GM13976 (cell line): ENCODE measurements at places on chromosomes 7 and 10.
A peak's percentile ranks its signal among the peaks of the same experiment; 100 is the strongest.

GRCh38 chr10:129870961-129871621 is 93.0 kb downstream of the EBF3 start:
- DNase-seq, result no peak

DNA sequence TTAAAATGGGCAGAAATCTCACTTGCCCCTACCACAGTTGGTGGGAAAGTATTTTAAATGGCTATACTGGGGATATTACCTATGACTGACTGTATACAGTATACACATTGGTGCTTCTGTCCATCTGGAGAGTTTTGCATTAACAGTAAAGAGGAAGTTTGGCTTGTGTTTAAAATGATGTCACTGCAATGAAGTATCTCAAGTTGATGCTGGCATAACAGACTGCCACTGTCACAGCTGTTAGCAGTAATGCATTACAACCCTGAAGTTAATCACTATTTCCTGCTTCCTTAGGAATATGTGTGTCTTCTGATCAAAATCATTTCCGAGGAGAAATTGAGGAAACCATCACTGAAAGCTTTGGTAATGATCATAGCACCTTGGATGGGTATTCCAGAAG is 1.9 kb downstream of the DKK1 start:
- no peak for DNase-seq

- DNase-seq, result no peak
Measured at GRCh38 chr7:148714498-148714897, 15.8 kb downstream of the CUL1 start.

DNA sequence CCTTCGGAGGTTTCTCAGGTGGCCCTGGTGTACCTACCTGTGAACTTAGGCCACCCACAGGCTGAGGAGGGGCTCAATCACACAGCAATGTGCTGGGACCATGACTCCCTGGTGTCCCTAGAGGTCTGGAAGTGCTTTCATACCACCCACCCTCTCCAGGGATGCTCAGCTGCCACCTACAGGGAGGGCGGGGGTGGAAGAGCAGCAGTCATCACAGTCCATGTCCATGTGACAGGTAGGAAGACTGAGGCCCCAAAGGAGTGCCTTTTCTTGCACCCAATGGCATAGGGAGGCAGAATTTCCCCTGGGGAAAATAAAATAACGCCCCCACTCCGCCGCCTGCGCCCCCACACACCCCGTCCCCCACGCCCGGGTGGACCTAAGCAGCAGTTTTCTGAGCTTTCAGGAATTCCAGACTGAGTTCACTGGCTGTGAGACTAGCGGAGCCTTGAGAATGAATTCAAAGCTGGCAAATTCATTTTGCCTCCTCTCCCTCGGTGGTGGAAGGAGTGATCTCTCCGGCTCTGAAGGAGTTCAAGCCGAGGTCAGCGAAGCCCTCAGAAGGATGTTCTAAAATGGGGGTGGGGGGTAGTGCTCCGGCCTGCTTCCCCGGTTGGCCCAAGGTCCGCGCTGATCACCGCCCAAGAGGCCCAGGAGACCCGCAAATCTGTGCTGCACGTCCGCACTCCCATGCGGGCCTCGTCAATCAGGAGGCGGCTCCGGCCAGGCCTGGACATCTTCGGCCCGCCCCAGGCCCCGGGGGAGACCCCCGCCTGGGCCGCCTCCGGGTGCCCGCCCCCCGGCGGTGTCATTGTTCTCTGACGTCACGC is 2.1 kb upstream of the ZMIZ1 start:
- DNase-seq, result peak; percentile 83

GRCh38 chr7:101390901-101391301 is 28.2 kb downstream of the COL26A1 start:
- peak; percentile 86 for DNase-seq

GRCh38 chr7:82442492-82443035 is 1.0 kb downstream of the CACNA2D1 start:
- DNase-seq, result no peak

GRCh38 chr10:112532189-112532588 is 85.2 kb downstream of the VTI1A start:
- peak; percentile 60 for DNase-seq

GRCh38 chr10:29600821-29601220 is 34.0 kb downstream of the SVIL start:
- no peak for DNase-seq

DNA sequence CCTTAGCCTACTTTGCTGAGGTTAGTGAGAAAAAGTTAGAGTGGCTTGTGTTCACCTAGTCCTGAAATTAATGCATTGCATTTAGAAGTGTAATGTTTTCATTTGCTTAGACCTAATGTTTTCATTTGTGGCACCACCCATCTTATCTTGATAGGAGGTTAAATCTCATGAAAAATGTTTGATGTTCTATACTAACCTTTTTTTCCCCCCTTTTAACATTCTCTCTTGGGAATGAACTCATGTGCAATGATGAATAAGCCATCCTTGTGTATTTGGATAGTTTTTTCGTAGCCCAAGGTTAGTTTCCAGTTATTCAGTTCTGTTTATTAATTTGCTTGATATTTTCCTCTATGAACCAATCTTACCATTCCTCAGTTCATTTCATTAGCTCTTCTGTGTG is 2.8 kb downstream of the FHIP2A start:
- DNase-seq, result no peak

- DNase-seq, result no peak
Measured at GRCh38 chr7:82388138-82388537, 55.4 kb downstream of the CACNA2D1 start.

- DNase-seq, result no peak
Measured at GRCh38 chr10:86179153-86179524, 187.5 kb downstream of the GRID1 start.

GRCh38 chr7:78178319-78178718 is 379.7 kb downstream of the PHTF2 start:
- DNase-seq, result no peak

- no peak for DNase-seq
Measured at GRCh38 chr7:21927693-21928092, 18.0 kb downstream of the CDCA7L start.

GRCh38 chr10:96325719-96326373 is 21.6 kb downstream of the DNTT start:
- peak; percentile 52 for DNase-seq
